Breast epithelium (tissue), 4 donors: ENCODE measurements at places on chromosomes 6 and 20.

- H3K36me3 ChIP-seq, result no peaks in the 10 kb centered on the region
- peaks cover 28% of the 10 kb centered on the region for H3K27me3 ChIP-seq
- no peak overlapping the region for H3K4me3 ChIP-seq
- no peaks in the 10 kb centered on the region for H3K4me1 ChIP-seq
- H3K27ac ChIP-seq, result no peak overlapping the region
These were observed 370.4 kb downstream of the PREX1 start for GRCh38 chr20:48457193-48458002.

GRCh38 chr6:165298402-165298801 is 11.0 kb downstream of the C6orf118 start:
- H3K4me1 ChIP-seq, result no peaks in the 10 kb centered on the region
- no peak overlapping the region for H3K4me3 ChIP-seq
- H3K27me3 ChIP-seq, result no peaks in the 10 kb centered on the region
- no peak for DNase-seq
- no peak overlapping the region for H3K27ac ChIP-seq

GRCh38 chr20:36745234-36745926 is 510 bp downstream of the NDRG3 start:
- H3K4me3 ChIP-seq, result peak overlapping the region; percentile 93
- peak overlapping the region; percentile 57 for H3K27ac ChIP-seq
- DNase-seq, result no peak
- H3K4me1 ChIP-seq, result peaks cover 5% of the 10 kb centered on the region
- H3K36me3 ChIP-seq, result no peaks in the 10 kb centered on the region

DNA sequence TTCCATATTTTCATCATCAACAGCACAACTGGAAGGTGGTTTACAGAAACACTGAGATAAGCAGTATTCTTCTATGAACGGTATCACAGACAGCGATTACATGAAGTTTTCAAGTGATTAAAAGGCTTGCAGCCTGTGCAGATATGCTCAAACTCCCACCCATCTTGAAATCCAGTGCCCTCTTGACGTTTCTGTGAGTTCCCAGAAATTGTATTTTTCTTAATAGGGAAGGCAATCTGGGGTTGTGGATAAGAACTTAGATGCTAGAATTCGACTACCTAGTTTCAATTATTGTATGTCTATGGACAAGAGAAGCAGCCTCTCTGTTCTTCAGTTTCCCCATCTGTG is 290.3 kb downstream of the ZNF217 start:
- no peak overlapping the region for H3K4me3 ChIP-seq
- no peaks in the 10 kb centered on the region for H3K27me3 ChIP-seq
- no peak for DNase-seq
- no peak overlapping the region for H3K27ac ChIP-seq

DNA sequence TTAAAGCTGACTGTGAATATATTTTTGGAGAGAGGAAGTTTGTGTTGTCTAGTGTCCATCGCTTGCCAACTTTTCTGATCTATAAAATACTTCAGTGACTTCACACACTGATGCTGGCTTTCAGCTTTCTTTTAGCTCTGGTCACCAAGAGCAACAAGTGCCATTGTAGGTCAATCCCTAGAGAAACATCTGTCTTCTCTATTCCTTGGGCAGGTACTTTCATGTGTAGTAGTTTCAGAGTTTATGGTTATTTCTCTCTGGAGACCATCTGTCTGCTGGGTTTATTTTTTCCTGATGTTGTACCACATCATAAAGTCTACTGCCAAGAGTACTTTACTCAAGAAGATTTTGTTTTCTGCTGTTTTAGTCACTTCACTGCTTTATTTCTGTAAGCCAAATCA is 249.9 kb downstream of the KHDC1L start:
- no peak overlapping the region for H3K4me3 ChIP-seq
- no peak for DNase-seq
- no peaks in the 10 kb centered on the region for H3K36me3 ChIP-seq
- H3K4me1 ChIP-seq, result no peaks in the 10 kb centered on the region

DNA sequence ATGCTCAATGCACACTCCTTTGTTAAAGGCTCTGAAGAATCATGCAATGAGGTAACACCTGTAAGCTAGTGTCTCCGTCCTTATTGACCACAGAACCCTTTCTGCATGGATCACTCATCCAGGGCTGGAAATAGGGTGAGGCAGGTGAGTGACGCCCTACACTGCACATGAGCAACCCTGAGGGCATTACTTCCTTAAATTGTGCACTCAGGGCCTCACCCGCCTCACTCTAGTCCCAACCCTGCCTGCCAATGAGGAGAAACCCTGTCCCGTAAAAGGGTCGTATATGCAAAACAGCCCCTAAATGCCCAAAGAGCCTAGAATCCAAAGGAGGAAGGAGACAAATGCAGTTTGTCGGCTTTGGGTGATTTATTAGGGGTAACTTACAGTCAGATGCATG is 33.6 kb upstream of the NOP56 start:
- H3K4me1 ChIP-seq, result no peaks in the 10 kb centered on the region
- no peak overlapping the region for H3K27ac ChIP-seq
- H3K4me3 ChIP-seq, result no peak overlapping the region

DNA sequence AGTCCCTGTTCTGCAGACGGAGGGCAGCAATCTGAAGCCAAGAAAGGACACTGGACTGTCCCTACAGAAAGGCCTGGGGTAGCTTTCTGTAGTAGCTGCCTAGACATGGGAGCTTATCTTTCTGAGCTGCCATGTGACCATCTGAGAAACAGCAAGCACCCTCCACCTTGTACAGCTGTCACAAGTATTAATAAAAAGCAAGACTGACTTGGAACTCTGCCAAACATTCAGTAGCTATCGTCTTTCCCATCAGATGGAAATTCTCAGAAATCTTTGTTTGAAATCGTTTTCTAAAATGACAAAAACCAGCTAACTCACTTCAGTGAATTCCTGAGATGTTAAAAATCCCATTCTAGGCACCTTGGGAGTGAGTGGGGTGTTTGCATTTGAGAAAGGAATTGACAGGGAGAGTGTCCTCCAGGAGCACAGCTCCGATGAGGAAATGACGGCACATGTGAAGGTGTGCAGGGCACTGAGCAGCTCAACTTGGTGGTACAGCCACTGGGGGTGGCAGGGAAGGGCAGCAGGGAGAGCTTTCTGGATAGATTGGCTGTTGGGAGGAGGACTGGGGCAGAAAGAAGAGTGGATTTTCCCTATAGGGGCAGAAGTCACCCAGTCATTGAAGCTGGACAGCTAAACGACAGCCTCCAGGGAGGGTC is 24.5 kb downstream of the ACSS1 start:
- no peak for DNase-seq
- peak overlapping the region; percentile 66 for H3K27ac ChIP-seq
- H3K4me3 ChIP-seq, result no peak overlapping the region

DNA sequence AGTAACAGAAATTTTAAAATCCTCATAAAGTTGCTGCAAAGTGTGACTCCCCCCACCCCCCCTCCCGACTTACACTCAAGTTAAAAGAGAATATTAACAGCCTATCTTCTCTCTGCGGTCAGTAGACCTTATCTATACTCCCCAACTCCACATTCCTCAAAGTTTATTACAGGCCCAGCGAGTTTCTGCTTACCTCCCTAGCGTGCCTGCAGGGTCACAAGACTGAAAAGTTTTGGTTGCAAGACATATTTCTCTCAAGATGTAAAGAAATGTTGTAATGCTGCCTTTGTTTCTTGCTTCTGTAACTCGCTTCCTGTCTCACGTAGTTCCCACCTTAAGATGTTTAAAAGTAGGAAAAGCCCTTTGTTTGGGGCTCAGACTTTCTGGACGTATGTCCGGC is 699.6 kb downstream of the PHF3 start:
- H3K27me3 ChIP-seq, result no peaks in the 10 kb centered on the region
- no peaks in the 10 kb centered on the region for H3K4me1 ChIP-seq
- H3K36me3 ChIP-seq, result no peaks in the 10 kb centered on the region
- no peak overlapping the region for H3K4me3 ChIP-seq
- no peak overlapping the region for H3K27ac ChIP-seq

DNA sequence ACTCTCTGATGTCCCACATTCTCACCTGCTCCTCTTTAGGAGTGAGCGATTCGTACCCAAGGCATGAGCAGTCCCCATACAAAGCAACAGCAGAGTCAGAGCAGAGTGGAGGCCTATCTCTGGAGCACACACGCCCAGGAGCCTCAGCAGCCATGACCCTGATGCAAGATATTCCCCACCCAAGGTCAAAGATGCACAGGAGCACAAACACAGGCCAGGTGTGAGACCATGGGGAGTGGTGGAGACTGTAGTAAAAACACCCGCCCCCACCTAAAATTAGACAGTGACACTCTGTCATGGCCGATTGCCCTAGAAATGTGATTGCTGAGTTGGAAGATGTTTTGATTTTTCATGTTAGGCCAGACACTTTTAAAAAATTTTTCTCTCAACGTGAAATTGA is 21.4 kb downstream of the RRBP1 start:
- H3K4me3 ChIP-seq, result no peak overlapping the region
- H3K4me1 ChIP-seq, result no peaks in the 10 kb centered on the region
- H3K27me3 ChIP-seq, result no peaks in the 10 kb centered on the region

DNA sequence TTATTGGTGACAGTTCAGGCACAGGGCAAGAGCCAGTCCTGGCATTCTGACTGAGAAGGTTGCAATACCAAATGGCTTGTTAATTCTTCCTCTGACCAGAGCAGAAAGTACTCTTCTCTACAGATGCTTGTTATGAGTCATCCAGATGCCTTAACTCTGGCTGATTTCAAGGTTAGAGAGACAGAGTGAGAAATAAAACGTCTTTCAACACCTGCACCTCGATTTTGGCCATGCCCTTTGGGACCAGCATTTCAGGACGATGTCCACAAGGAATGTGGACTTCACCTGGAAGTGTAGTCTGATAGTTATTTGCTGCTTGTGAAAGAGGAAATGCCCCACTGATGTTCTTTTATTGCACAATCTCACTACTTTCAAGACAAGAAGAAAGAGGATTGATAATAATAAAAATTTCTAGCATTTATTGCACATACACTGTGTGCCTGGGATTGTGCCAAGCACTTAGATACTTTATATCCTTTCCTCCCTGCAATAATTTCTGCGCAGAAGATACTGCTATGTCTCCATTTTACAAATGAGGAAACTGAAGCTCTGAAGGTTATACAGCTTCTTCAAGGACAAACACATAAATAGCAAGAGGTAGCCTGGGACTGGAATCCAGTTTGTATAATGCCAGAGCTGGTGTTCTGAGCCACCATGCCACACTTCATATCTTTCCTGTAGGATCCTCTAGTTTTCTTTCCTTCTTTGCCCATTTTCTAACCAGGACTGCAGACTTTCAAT is 33.5 kb upstream of the MCM3 start:
- no peak for DNase-seq
- no peaks in the 10 kb centered on the region for H3K36me3 ChIP-seq
- H3K27me3 ChIP-seq, result no peaks in the 10 kb centered on the region
- H3K4me3 ChIP-seq, result no peak overlapping the region

- no peak for DNase-seq
- no peaks in the 10 kb centered on the region for H3K36me3 ChIP-seq
- H3K4me1 ChIP-seq, result no peaks in the 10 kb centered on the region
- H3K27me3 ChIP-seq, result no peaks in the 10 kb centered on the region
- H3K4me3 ChIP-seq, result no peak overlapping the region
These were observed 63.4 kb downstream of the PRDM1 start for GRCh38 chr6:106149472-106150069.

GRCh38 chr6:165825256-165825815 is 162.3 kb upstream of the PDE10A start:
- H3K36me3 ChIP-seq, result no peaks in the 10 kb centered on the region
- H3K4me1 ChIP-seq, result no peaks in the 10 kb centered on the region
- H3K27me3 ChIP-seq, result no peaks in the 10 kb centered on the region
- no peak overlapping the region for H3K27ac ChIP-seq
- H3K4me3 ChIP-seq, result no peak overlapping the region

GRCh38 chr6:148429423-148429822 is 86.8 kb downstream of the SASH1 start:
- H3K4me3 ChIP-seq, result no peak overlapping the region
- no peaks in the 10 kb centered on the region for H3K27me3 ChIP-seq
- H3K4me1 ChIP-seq, result no peaks in the 10 kb centered on the region
- no peaks in the 10 kb centered on the region for H3K36me3 ChIP-seq
- DNase-seq, result no peak

DNA sequence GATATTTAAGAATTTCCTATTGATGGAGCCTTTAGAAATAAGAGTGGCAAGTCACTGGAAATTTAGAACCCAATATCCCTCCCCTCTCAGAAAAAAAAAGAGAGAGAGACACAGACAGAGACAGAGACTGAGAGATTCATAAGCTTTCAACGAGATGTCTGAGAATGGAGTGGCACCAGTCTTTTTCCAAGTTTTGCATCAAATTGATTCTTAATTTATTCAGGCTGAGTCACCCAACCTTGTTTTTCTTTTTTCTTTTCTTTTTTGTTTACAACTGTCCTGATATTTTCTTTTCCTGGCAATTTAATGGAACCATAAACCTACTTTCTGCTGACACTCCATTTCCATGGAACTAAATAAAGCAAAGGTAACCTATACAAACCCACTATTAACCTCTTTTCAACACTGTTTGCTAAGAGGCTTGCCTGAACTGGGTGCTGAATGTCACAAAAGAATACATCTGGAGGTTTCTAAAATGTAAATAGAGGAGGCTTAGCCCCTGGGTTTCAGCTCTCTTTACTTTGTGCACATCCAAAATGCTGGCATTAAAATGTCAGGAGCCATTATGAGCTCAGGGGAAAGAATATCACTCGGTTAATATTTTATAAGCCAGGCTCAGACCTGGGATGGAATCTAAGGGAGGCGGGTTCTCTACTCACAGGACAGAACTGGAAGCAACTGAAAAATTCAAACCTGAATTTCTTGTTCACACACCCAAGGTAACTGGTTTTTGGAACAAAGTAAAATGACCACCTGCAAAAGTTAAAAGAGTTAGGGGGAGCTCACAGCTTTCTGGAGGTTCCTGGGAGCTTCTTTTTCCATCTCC is 100.8 kb downstream of the BFSP1 start:
- peaks cover 13% of the 10 kb centered on the region for H3K27me3 ChIP-seq
- no peaks in the 10 kb centered on the region for H3K36me3 ChIP-seq
- no peak overlapping the region for H3K27ac ChIP-seq
- H3K4me3 ChIP-seq, result no peak overlapping the region
- H3K4me1 ChIP-seq, result no peaks in the 10 kb centered on the region
